ENCODE measurements at places on chromosomes 13 and 19.

DNA sequence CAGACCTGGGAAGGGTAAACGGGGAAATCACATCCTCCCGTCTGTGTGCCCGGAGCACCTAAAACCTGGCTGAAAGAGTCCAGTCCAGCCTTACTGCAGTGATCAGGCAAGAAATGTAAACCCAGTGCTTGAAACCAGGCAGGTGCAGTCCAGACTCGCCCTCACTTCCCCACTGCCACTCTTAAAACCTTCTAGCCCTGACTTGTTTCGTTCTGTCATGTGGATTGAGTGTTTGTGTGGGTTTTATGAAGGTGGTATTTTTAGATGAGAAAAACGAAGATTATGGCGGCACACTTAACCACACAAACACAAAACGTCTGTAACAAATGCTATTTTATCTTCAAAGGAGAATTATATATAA is 839 bp upstream of the CKAP2 start:
- DNase-seq = peak; percentile 44

DNA sequence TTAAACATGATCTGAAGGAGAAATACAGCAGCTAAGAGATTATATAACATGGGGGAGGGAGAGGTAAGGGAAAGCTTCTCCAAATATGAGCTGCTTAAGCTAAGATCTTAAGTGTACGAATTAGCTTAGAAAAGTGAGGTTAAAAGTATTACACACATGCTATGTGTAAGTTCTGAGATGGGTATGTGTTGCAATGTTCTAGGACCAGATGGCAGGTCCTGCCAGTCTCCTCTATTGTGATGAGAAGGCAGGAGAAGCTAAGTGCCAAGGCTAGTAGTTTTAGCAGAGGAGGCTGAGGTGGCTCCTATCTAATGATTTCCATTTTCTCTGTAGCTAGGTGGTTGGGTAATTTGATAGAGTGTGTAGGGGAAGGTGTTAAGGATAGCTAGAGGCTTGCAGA is 57.6 kb downstream of the MICU2 start:
- no peak for DNase-seq

DNA sequence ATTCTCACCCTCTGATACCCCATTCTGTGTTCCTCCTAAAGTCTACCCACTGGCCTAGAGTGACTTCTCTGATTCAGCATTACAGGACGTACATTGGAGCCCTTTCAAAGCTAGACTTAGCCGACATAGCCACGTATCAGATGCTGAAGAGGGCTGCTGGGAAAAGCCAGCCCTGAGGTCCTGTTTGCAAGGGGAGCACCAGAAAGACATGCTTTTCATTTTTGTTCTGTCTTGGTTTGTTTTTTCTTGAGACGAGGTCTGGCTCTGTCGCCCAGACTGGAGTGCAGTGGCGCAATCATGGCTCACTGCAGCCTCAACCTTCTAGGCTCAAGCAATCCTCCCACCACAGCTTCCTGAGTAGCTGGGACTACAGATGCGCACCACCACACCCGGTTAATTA is 6.3 kb upstream of the ZSWIM4 start:
- DNase-seq = peak; percentile 61

DNA sequence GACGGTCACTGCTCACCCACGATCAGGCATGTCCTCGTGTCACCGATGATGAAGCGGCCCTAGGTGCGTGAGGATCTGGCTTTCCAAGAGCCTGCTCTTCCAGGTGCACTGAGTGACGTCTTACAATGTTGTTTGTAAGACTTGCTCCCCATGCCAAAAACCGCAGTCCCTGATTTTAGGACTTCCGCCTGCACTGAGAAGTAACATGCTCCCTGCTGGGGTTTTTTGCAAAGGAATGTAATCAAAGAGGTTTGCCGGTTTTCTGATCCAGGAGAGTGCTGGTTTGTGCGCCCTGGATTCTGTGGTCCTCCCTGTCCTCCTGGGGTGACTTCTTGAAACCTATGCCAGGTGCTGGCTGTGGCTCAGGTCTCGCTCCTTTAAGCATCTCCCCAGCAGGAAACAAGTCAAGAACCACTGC is 38.8 kb downstream of the MYO9B start:
- no peak for DNase-seq

- DNase-seq = no peak
Observed at GRCh38 chr13:40379794-40380578, 286.5 kb downstream of the FOXO1 start.
